GM10248 (cell line): ENCODE measurements at places on chromosomes 12 and 14.

DNA sequence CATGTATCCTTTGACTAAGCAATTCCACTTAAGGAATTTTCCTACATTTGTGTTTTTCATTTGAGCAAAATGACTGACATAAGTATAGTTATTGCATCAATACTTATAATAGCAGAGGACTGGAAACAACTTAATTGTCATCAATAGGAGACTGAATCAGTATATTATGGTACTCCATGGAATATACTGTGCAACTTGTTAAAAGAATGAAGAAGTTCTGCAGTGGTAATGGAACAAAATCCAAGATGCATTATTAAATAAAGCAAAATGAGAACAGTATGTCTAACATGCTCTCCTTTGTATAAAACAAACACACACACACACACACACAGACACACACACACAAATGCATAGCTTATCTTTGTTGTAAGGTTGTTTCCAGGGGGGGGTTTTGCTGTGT, 303.1 kb downstream of the RAD51B start:
- DNase-seq = no peak

GRCh38 chr14:71956920-71957563, 24.8 kb downstream of the RGS6 start:
- DNase-seq = peak; percentile 18

- DNase-seq = no peak
Observed at GRCh38 chr14:93893661-93894261, 33.4 kb upstream of the FAM181A start.

DNA sequence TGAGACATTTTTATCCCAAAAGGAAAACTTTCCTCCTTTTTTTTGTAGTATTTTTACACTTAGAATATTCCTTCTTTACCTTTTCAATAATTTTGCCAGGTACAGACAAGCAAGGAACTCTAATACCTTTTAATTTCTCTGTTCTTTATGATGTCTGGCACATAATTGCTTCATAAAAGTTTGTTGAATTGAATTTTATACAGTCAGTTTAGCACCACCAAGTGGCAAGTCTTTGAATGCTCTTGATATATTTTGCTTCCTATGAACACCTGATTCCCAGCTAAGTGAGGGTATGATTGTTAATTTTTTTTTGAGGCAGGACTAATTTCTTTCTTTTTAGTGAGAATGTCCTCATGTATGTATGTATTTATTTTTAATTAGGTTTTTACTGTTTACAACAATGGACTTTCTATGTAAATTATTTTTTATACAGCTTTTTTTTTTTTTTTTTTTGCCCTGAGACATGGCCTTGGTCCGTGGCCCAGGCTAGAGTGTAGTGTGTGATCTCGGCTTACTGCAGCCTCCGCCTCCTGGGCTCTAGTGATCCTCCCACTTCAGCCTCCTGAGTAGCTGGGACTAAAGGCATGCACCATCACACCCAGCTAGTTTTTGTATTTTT, 6.9 kb downstream of the TBC1D15 start:
- DNase-seq = no peak

GRCh38 chr12:94458877-94459727, 565 bp downstream of the CEP83 start:
- DNase-seq = peak; percentile 17

DNA sequence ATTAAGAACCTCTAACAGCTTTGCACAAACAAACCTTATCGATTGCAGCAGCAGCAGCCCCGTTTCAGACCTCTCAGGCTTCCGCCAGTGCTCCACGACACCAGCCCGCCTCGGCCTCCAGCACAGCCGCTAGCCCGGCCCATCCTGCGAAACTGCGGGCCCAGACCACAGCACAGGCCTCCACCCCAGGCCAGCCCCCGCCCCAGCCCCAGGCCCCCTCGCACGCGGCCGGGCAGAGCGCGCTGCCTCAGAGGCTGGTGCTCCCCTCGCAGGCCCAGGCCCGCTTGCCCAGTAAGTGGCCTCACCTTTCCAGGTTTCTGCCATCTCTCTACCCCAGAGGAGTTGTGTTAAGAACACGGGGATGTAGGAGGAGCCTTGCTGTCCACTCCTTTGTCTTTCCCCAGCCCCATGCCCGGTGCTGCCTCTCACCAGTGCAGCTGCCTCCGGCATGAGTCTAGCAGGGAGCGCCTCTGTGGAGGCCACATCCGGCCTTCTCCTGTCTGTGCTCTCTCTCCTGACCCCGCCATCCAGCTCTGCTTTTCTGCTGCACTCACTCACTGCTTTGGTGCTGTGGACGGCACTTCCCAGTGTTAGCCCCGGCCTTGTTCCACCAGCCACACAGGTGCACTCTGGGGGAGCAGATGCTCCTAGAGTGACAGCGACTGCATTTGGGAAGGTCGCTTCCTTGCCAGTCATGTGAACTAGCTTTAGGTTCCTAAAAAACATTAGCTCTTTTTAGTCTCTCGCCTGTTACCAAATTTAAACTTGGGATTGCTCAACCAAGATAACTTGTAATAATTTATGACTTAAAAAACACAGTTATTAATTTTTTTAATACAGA, 71.5 kb downstream of the EP400 start:
- DNase-seq = no peak

DNA sequence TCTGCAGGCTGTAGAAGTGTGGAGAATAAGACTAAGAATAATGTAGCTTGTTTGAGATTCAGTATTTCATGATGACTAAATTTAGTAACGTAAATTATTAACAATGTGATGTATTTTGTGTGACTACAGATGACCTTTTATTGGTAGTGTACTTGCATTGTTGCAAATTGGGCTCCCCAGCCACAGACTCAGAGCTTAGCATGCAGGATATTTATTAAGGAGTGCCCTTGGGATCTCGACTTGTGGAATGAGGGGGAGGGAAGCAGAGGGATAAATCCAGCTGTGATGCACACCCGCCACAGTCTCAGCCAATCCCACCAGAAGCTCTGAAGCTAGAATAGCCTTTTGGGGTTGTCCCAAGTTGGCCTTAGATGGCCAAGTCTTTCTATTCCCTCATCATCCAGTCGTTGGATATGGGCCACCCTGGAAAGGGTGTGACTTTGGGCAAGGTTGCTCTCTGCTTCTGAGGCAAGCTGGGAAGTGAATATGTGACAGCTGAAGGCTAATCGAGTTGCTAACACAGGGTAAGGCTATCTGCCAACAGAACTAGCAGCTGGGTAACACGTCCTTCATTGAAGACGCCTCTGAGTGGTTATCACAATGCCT, 42.1 kb upstream of the USP44 start:
- DNase-seq = no peak

GRCh38 chr14:55339770-55340169, 68.5 kb downstream of the FBXO34 start:
- DNase-seq = peak; percentile 43

- DNase-seq = no peak
Observed at GRCh38 chr12:20549108-20549719, 145.9 kb upstream of the SLCO1C1 start.

DNA sequence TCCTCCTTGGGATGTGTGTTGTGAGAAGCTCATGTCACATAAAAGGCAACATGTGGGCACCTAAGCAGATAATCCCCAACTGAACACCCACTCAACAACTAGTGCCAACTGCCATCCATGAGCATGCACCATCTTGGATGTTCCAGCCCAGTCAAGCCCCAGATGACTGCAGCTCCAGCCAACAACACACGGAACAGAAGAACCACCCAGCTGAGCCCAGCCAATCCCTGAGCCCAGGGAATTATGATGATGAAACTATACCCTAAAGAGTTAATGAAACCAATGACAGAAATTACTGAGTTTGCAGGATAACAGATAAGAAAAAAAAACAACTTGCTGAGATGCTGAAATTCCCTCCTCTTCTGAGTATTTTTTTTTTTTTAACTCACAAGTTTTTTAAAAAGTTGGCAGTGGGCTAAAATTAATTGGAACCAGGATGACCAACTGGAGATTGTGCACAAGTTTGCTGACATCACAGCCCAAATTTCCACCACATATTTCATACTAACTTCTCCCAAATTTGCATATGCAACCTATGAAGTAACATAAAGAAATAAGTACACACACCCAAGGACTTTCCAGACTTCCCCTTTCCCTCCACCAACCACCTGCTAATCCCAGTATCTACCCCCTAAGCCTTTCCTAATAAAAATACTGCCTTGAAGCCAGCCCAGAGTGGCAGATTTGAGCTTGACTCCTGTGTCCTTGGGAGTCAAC, 124.5 kb downstream of the KSR2 start:
- no peak for DNase-seq

- peak; percentile 48 for DNase-seq
Observed at GRCh38 chr14:64209444-64210131, 84.6 kb downstream of the ESR2 start.

- DNase-seq = no peak
Observed at GRCh38 chr14:103483600-103483999, 39.0 kb downstream of the CKB start.

DNA sequence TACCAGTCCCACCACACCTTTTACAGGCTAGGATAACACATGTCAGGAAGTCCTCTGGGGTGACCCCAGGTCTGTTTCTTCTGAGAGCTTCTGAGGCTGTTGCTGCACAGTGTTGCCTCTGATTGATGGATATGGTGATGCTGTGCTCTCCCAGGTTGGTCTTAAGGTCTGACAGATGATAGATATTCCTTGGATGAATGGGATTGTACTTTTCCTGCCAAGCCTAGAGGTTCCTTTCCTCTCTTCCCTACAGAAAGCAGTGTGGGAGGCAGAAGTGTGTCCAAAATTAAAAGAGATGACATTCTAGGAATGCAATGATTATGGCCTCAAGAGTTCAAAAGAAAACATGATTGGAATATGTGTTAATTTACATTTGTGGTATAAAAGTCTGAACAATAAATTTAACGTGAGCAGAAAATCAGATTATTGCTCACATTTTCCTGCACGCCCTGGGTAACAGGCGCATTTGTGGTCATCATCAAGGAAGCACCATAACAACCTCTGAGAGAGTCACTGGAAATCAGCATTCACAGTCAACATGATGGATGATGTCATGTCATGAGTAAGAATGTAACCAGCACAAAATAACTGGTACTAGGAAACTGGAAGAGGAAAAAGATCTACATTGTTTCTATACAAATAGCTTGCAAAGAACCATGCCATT, 73.7 kb downstream of the BBS10 start:
- no peak for DNase-seq

DNA sequence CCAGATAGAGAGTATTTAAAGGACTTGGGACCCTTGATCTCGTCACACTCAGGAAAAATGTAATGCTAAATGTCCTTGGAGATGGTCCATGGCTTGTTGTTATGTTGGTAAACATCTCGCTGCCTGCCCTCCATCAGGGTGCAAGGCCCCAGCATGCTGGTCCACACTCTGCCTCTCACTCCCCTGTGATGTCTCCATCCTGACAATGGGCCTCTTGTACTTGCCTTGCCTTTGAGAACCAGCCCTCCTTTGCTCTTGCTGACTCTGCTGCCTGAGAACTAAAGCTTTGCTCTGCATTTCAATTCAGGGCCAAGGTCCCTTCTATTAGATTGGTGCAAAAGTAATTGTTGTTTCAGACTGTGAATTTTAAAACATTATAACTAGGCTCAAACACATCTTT, 131.0 kb upstream of the LMNTD1 start:
- DNase-seq = no peak

DNA sequence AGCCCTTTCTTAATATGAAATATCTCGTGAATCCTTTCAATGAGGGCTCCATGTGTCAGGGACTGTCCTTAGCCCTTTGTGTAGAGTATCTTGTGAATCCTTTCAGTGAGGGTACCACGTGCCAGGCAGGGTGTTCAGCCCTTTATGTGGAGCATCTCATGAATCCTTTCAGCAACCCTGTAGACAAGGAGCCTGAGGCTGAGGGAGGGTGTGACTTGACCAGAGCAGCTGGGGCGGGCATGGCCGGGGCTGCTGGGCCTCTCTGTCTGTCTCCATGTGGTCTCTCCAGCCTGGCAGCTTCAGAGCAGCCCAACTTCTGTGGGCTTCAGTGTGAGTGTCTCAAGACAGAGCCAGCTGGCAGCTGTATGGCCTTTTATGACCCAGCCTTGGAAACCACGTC, 140.2 kb downstream of the AACS start:
- no peak for DNase-seq

DNA sequence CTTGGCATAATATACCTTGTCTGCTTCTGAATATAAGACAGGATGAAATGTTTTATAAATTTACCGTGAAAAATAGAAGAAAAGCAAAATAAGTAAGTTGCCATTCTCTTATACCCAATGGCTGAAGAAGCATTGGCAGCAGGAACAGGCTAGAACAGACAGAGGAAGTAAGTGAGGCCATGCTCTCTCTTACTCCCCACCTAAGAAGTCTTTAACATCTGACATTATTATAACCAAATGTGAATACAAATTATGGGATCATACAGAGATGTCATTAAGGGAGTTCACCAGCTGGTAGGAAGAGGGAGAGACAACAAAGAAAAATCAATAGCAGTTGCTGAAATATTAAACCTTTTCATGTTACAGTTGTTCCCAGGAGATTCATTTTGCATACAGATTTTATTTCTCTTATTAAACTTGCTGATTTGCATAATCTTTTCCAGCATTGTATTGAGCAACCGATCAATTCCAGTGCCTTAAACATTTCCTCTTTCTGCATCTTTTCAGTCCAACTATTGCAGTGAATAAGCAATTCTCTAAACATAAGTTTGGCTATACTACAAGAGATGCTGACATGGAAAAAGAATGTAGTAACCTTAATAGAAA, 270.6 kb downstream of the SLC6A15 start:
- no peak for DNase-seq

DNA sequence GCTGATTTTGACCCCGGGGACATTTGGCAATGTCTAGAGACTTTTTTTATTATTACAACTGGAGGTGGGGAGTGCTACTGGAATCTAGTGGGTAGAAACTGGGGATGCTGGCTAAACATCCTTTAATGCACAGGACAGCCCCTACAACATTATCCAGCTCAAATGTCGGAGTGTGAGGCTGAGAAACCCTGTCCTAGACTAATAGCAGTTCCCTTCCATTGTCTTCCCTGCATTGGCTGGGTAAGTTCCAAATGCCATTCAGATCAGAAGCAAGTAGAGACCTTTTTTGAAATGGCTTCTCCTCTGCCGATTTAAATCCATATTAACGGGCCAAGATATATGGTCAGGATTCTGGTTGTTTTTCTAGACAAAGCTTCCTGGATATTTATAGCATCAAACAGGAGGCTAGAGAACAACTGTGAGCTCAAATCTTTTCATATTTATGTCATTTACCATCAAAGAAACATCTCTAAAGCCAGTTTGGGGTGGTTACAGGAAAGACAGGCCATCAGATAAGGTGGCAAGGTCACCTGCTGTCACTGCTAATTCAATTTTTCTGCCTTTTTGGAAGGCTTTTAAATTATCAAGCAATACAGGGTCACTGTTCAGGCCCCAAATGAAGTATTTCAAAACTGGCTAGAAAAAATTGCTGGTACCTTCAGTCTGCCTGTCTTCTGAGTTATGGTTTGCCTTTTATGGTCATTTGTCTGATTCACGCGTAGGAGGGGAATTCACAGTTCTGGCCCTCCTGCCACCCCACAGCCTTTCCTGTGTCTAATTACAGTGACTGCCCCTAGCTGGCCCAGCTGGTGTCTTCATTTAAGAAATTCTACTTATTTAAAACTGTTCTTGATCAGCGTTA, 20.1 kb upstream of the AKAP5 start:
- DNase-seq = peak; percentile 83
